Large intestine (tissue), 12 donors: ENCODE measurements at places on chromosomes 6 and 20. TPM values are rescaled to one million over a fixed set of nuclear protein-coding genes. Genes with fewer than 3 reads are reported as not detected.
A peak's percentile ranks its signal among the peaks of the same experiment; 100 is the strongest.

The TDP2 gene
- polyA plus RNA-seq = 292 TPM

The MAFB gene
- polyA plus RNA-seq = 8.8 TPM

The SIRPG gene
- polyA plus RNA-seq = 0.94 TPM

The EDN1 gene
- 36.4 TPM for polyA plus RNA-seq

The B3GAT2 gene
- polyA plus RNA-seq = 2.4 TPM

The AK9 gene
- 7.2 TPM for polyA plus RNA-seq

DNA sequence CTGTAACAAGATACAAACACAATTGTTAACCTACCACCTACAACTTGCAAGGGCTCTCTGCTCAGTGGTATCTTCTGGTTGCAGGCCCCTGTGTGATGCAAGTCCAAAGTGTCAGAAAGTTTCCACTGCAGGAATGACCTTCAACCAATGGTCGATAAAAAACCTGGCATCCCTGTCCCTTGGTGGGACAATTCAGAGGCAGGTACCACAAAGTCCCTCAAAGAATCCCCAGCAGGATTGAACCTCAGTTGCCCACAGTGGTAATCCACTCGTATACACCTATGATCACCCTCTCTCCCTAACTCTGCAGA, 15.9 kb downstream of the GLO1 start:
- no peaks in the 10 kb centered on the region for H3K4me1 ChIP-seq
- DNase-seq = no peak
- H3K27ac ChIP-seq = no peak overlapping the region
- no peaks in the 10 kb centered on the region for H3K27me3 ChIP-seq

GRCh38 chr6:46876126-46876525, 45.6 kb downstream of the ADGRF5 start:
- H3K27ac ChIP-seq = no peak overlapping the region
- H3K36me3 ChIP-seq = no peaks in the 10 kb centered on the region
- no peak overlapping the region for H3K4me3 ChIP-seq
- no peaks in the 10 kb centered on the region for H3K4me1 ChIP-seq
- H3K27me3 ChIP-seq = no peaks in the 10 kb centered on the region

GRCh38 chr20:14049111-14049510, 53.8 kb downstream of the MACROD2 start:
- no peaks in the 10 kb centered on the region for H3K36me3 ChIP-seq
- no peak overlapping the region for H3K4me3 ChIP-seq
- DNase-seq = no peak
- no peaks in the 10 kb centered on the region for H3K27me3 ChIP-seq

DNA sequence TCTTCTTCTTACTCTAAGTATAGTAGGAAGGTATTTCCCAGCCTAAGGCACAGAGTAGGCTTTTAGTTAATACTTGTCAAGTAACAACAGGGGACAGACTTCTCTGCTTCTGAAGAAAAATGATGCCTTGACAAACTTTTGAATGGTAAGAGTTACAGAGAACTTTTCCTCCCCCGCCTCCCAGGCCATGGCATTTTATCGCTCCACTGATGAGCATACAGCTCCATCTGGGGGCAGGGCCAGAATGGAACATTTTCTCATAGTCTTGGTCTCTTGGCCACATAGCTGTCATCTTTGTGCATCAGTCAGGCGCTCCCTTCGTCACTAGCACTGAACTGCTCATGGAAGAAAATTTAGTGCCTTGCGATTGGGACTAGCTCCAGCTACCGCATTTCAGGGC, 1066.8 kb upstream of the CITED2 start:
- DNase-seq = peak; percentile 32
- no peaks in the 10 kb centered on the region for H3K36me3 ChIP-seq
- H3K4me1 ChIP-seq = no peaks in the 10 kb centered on the region
- H3K27ac ChIP-seq = no peak overlapping the region
- H3K4me3 ChIP-seq = no peak overlapping the region

GRCh38 chr20:45952861-45953260, 18.4 kb downstream of the PCIF1 start:
- no peaks in the 10 kb centered on the region for H3K4me1 ChIP-seq
- H3K27ac ChIP-seq = no peak overlapping the region
- H3K4me3 ChIP-seq = no peak overlapping the region
- DNase-seq = no peak
- H3K36me3 ChIP-seq = peaks cover 72% of the 10 kb centered on the region

- peaks cover 19% of the 10 kb centered on the region for H3K36me3 ChIP-seq
- no peaks in the 10 kb centered on the region for H3K27me3 ChIP-seq
Observed at GRCh38 chr6:52377538-52378221, 15.7 kb downstream of the PAQR8 start.

GRCh38 chr6:26305641-26305969, 59.4 kb upstream of the BTN3A2 start:
- no peaks in the 10 kb centered on the region for H3K27me3 ChIP-seq
- peak overlapping the region; percentile 89 for H3K27ac ChIP-seq
- no peak for DNase-seq
- no peaks in the 10 kb centered on the region for H3K36me3 ChIP-seq
- H3K4me1 ChIP-seq = peaks cover 13% of the 10 kb centered on the region
- H3K4me3 ChIP-seq = no peak overlapping the region

- DNase-seq = no peak
- H3K27me3 ChIP-seq = peaks cover 3% of the 10 kb centered on the region
- no peaks in the 10 kb centered on the region for H3K36me3 ChIP-seq
- H3K27ac ChIP-seq = no peak overlapping the region
Observed at GRCh38 chr6:50966986-50967385, 148.3 kb downstream of the TFAP2B start.

DNA sequence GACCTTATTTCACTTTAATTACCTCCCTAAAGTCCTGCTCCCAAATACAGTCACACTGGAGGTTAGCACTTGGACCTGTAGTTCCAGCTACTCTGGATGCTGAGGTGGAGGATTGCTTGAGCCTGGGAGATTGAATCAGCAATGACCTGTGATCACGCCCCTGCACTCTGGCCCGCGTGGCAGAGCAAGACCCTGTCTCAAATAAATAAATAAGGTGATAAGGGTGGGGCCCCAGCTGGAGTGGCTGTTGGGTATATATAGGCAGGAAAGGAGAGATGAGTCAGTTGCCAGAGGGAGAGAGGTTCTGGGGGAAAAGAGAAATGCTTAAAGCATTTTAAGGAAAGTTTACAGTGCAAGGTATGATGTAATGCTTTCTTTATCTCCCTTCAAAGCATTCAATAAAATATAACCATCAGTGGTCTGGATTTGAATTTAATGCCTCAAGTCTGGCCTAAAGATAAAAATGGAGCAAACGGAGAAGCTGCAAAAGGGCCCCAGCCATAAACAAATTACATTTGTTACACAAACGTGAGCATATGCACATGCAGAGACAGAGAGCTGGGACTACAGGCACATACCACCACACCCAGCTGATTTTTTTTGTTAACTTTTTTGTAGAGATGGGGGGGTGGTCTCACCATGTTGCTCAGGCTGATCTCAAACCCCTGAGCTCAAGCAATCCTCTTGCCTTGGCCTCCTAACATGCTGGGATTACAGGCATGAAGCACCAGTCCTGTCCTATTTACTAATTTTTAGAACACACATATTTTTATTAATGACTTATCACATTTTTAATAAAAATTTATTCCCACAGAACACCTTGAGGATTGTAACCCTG, 6.1 kb upstream of the PM20D2 start:
- H3K36me3 ChIP-seq = no peaks in the 10 kb centered on the region
- H3K27me3 ChIP-seq = no peaks in the 10 kb centered on the region
- H3K27ac ChIP-seq = no peak overlapping the region
- H3K4me1 ChIP-seq = peaks cover 10% of the 10 kb centered on the region
- H3K4me3 ChIP-seq = no peak overlapping the region

GRCh38 chr20:1939270-1939595, 44.0 kb downstream of the SIRPA start:
- DNase-seq = no peak
- peaks cover 32% of the 10 kb centered on the region for H3K4me1 ChIP-seq
- no peak overlapping the region for H3K4me3 ChIP-seq
- no peaks in the 10 kb centered on the region for H3K27me3 ChIP-seq
- H3K36me3 ChIP-seq = peaks cover 23% of the 10 kb centered on the region
- H3K27ac ChIP-seq = no peak overlapping the region

GRCh38 chr20:25619514-25619913, 4.3 kb downstream of the NANP start:
- no peak overlapping the region for H3K4me3 ChIP-seq
- no peak overlapping the region for H3K27ac ChIP-seq
- no peaks in the 10 kb centered on the region for H3K27me3 ChIP-seq
- H3K4me1 ChIP-seq = peaks cover 2% of the 10 kb centered on the region

DNA sequence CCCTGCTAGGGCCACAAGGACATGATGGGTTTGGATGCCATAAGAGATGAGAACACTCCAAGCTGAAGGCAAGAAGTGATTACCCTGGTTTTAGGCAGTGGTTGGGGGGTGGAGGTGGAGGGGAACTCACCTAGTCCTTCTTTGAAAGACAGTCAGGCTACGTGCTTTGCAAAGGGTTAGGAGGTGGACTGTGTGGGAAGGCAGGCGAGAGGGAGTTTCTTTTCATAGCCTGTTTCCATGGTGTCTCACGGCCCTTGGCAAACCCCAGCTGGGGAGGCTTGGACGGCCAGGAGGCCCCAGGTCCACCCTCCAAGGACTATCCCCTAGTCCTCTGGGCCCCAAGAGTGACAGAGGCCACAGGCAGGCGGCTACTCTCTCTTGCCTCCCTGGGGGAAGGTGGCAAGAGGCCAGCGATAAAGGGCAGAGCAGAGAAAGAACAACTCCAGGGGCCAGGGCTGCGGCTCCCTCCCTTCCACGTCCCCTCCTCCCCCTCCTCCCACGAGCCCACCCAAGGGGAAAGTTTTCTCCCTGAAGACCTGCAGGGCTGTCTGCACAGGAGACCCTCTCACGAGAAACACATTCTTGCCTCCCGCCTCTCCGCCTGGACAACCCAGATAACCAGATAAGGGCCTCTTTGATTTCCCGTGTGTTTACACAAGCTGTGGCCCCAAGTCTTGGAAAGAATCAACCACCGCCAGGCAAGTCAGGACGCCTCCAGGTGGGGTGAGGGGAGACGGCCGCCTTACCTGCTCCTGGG, 74.4 kb downstream of the NOL4L start:
- no peaks in the 10 kb centered on the region for H3K27me3 ChIP-seq
- DNase-seq = no peak
- peak overlapping the region; percentile 32 for H3K27ac ChIP-seq
- H3K4me3 ChIP-seq = no peak overlapping the region
- peaks cover 7% of the 10 kb centered on the region for H3K36me3 ChIP-seq

GRCh38 chr6:44556046-44556445, 168.5 kb downstream of the CDC5L start:
- H3K4me3 ChIP-seq = no peak overlapping the region
- H3K4me1 ChIP-seq = no peaks in the 10 kb centered on the region
- no peaks in the 10 kb centered on the region for H3K36me3 ChIP-seq
- peaks cover 12% of the 10 kb centered on the region for H3K27me3 ChIP-seq
- H3K27ac ChIP-seq = no peak overlapping the region

GRCh38 chr6:13260831-13261230, 67.5 kb downstream of the TBC1D7 start:
- no peaks in the 10 kb centered on the region for H3K4me1 ChIP-seq
- no peak overlapping the region for H3K27ac ChIP-seq
- no peaks in the 10 kb centered on the region for H3K27me3 ChIP-seq
- no peaks in the 10 kb centered on the region for H3K36me3 ChIP-seq
- DNase-seq = no peak

DNA sequence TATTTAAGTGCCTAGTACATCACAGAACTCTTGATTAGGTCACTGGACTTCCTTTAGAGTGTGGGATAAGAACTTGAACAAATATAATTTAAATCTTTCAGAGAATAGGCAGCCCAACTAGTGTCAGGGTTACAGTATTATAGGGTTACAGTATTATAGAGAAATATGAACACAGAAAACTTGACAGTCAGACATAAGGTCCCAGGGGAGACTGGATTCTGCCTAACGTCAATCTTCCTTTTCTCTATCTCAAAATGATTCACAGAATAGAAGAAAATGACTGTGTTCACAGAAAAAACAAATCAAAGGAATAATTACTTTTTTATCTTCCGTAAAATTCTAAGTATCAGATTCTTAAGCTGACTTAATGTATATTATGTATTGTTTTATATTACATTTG, 623.8 kb downstream of the HTR1B start:
- no peaks in the 10 kb centered on the region for H3K36me3 ChIP-seq
- DNase-seq = no peak
- H3K4me3 ChIP-seq = no peak overlapping the region
- peaks cover 3% of the 10 kb centered on the region for H3K4me1 ChIP-seq
- H3K27ac ChIP-seq = peak overlapping the region; percentile 39

DNA sequence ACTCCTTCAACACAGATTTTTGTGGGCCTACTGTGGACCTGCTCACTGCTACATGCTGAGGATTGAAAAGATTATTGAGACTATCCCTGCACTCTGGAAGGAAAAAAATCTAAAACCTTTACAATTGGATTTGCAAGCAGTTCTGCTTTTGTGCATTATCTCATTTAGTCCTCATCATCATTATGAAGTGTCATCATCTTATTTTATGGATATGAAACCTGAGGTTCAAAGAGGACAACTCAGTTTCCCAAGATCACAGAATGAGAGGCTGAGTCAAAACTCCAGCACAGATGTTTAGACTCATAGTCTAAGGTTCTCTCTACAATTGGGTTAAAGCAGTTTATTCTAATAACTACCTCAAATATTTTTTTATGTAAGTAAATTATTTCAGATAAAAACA, 160.2 kb upstream of the MARCKS start:
- DNase-seq = no peak
- no peaks in the 10 kb centered on the region for H3K27me3 ChIP-seq
- no peak overlapping the region for H3K27ac ChIP-seq
- H3K4me3 ChIP-seq = no peak overlapping the region
- no peaks in the 10 kb centered on the region for H3K4me1 ChIP-seq

DNA sequence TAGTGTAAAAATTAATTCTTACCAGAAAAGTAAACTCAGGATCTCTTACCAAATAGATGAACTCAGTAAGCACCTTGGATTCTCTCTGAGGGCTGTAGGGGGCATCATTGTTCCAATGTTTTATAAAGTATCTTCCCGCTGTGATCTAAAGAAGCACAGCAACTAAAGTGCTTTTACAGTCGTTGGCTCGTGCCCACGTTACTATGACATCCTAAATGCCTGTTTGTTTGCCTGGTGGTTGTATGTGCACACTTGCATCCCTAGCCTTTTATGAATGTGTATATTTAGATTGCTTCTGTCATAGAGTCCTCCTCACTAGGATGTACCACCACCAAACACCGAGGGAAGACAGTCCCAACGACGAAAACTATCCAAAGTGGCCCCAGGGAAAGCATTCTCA, 34.5 kb downstream of the SLX4IP start:
- no peaks in the 10 kb centered on the region for H3K4me1 ChIP-seq
- H3K27ac ChIP-seq = no peak overlapping the region
- H3K4me3 ChIP-seq = no peak overlapping the region
- DNase-seq = peak; percentile 61
- H3K36me3 ChIP-seq = no peaks in the 10 kb centered on the region
